CD8-positive, alpha-beta memory T cell (primary cell): ENCODE measurements at places on chromosomes 13 and 19. TPM values are rescaled to one million over a fixed set of nuclear protein-coding genes. Genes with fewer than 3 reads are reported as not detected.

Gene PGLYRP2
- not detected for total RNA-seq

Gene SHC2
- total RNA-seq: 0.11 TPM

Gene STOML3
- total RNA-seq: not detected

Gene C13orf46
- total RNA-seq: 1.8 TPM

Gene RFPL4AL1
- total RNA-seq: not detected

Gene IRGC
- total RNA-seq: not detected

Gene TRIP10
- total RNA-seq: 47.8 TPM
